CD4-positive, alpha-beta T cell (primary cell): ENCODE measurements at places on chromosomes 11 and 22.

- DNase-seq, result no peak
These were observed 125.8 kb downstream of the RASSF10 start for GRCh38 chr11:13134886-13135285.

- DNase-seq, result no peak
These were observed 5.7 kb upstream of the ADAMTS15 start for GRCh38 chr11:130442737-130443136.

- no peak for DNase-seq
These were observed 12.0 kb downstream of the GUCY1A2 start for GRCh38 chr11:107006076-107006833.

GRCh38 chr11:19552656-19553260, 159.9 kb upstream of the NAV2 start:
- no peak for DNase-seq

- no peak for DNase-seq
These were observed 32.5 kb downstream of the PLEKHA7 start for GRCh38 chr11:16981651-16982194.

- no peak for DNase-seq
These were observed 68.9 kb downstream of the ZBTB16 start for GRCh38 chr11:114128399-114128798.
